ENCODE measurements at places on chromosomes 12 and 14. TPM values are rescaled to one million over a fixed set of nuclear protein-coding genes. Genes with fewer than 3 reads are reported as not detected.

The GPR162 gene
- total RNA-seq = 0.34 TPM

- H3K4me3 ChIP-seq = no peak overlapping the region
- H3K27me3 ChIP-seq = no peaks in the 10 kb centered on the region
- H3K27ac ChIP-seq = no peak overlapping the region
- peaks cover 7% of the 10 kb centered on the region for H3K4me1 ChIP-seq
Observed at GRCh38 chr12:26451763-26452162, 256.4 kb downstream of the SSPN start.

DNA sequence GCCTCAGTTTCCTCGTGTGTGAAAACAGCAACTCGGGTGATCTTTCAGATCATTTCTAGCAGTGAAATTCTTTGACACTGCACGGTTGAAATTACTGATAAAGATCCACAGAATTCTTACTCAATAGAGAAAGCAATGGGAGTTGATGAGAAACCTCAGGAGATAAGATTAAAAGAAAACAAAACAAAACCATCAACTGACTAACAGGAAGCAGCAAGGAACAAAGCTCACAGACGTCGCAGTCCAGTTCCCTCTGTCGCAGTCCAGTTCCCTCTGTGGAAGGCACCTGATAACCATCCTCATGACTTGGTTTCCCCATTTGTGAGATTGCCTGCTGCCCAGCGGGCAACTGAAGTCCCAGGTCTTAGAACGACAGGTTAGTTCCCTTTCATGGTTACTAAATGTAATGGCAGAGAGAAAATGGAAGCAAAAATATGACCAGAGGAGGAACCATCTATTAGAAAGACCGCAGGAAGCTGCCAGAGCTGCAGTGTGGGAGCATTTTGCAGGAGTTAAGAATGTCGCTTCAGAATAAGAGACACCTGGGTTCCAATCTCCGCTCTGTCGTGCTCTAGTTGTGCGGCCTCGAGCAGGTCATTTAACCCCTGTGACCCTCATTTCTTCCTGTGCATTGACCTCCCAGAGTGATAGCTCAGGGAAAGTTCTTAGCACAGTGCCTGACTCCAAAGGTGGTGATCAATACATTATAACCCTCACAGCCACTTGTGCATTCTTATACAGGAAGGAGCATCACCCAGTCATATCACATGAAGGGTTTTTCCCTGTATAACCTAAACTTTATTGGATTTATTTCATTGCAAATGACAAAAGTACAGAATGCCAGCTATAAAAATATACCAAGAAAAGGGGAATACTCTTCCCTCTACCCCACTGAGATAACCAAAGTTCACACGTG lies 5.1 kb upstream of the MED13L start:
- peaks cover 1% of the 10 kb centered on the region for H3K27me3 ChIP-seq
- H3K4me3 ChIP-seq = peak overlapping the region; percentile 52
- no peaks in the 10 kb centered on the region for H3K36me3 ChIP-seq
- H3K27ac ChIP-seq = peak overlapping the region; percentile 57
- peaks cover 21% of the 10 kb centered on the region for H3K4me1 ChIP-seq
- no peak for DNase-seq

DNA sequence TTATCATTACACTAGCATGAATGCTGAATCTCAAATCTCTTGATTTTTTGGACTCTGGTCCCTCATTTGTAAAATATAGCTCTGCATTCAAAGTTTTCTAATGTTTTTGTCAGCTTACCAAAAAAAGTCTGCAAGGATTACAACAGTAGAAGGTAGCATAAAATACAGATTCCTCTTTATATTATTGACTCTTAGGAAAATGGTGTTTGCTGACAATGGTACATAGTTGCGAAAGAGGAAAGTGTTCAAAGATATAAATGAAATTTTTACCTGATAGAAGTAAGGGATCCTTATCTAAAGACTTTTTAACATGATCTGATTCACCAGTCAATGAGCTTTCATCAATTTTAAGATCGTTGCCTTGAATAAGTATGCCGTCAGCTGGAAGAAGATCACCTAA lies 74.1 kb downstream of the ATP2B1 start:
- H3K4me3 ChIP-seq = no peak overlapping the region
- peaks cover 3% of the 10 kb centered on the region for H3K4me1 ChIP-seq
- no peak overlapping the region for H3K27ac ChIP-seq
- no peak for DNase-seq
- H3K27me3 ChIP-seq = no peaks in the 10 kb centered on the region
- peaks cover 38% of the 10 kb centered on the region for H3K36me3 ChIP-seq

DNA sequence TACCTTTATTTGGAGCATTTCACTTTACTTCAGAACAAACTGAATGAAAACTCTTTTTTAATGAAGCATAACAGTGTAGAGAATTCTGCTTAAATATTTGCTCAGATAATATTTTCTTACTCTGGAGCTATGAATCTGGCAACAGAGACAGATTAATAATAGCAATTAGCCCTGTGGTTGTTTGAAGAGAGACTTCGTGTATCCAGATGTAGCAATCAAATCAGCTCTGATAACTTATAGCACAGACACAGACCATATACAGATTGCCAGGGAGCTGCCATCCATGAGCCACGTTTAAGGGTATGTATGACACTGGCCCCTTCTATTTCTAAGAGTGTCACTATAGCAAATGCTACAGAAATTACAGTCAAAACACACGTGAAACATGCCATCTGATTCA lies 146.6 kb downstream of the EXOC5 start:
- no peak overlapping the region for H3K27ac ChIP-seq
- no peak overlapping the region for H3K4me3 ChIP-seq
- peaks cover 2% of the 10 kb centered on the region for H3K27me3 ChIP-seq
